Sciatic nerve (tissue), 2 donors: ENCODE measurements at places on chromosomes 3 and 15.
A peak's percentile ranks its signal among the peaks of the same experiment; 100 is the strongest.

- DNase-seq: no peak
Measured at GRCh38 chr3:100206687-100207086, 54.1 kb upstream of the TBC1D23 start.

- DNase-seq: peak; percentile 85
Measured at GRCh38 chr3:126208606-126209256, 28.3 kb upstream of the ALDH1L1 start.

DNA sequence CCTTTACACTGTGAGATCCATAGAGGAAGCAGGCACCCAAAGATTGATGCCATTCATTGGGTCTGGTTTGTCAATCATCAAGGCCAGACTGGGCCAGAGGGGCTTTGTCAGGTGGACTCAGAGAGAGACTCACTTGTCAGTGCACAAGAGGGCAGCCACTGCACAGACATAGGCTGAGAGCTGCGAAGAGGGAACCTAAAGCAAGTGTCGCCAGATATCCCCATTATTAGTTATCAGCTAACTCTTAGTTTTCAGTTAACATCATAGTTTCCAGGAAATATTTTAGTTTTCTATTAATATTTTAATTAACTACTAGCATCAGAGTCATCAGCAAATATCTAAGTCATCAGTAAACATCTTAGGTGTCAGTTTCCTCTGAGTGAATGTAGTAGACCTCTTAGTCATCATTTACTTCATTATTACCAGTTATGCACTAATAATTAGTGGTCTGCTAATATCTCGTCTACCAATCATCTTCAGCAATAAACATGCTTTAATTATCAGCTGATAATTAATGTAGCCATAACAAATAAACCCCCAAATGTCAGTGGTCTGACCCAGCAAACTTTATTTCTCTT, 41.7 kb upstream of the LIMD1 start:
- DNase-seq: peak; percentile 49

- no peak for DNase-seq
Measured at GRCh38 chr3:139327861-139328260, 16.0 kb upstream of the MRPS22 start.

GRCh38 chr15:86935841-86936240, 856.2 kb downstream of the AGBL1 start:
- DNase-seq: no peak

- no peak for DNase-seq
Measured at GRCh38 chr15:48862705-48863104, 15.2 kb upstream of the EID1 start.

GRCh38 chr15:34783991-34784390, 11.4 kb downstream of the ACTC1 start:
- DNase-seq: no peak

GRCh38 chr3:56899078-56899477, 97.3 kb upstream of the ARHGEF3 start:
- no peak for DNase-seq
